ENCODE measurements at places on chromosomes 3 and 15.

- no peak for DNase-seq
These were observed 101.6 kb upstream of the PRR20G start for GRCh38 chr3:127389420-127389819.

DNA sequence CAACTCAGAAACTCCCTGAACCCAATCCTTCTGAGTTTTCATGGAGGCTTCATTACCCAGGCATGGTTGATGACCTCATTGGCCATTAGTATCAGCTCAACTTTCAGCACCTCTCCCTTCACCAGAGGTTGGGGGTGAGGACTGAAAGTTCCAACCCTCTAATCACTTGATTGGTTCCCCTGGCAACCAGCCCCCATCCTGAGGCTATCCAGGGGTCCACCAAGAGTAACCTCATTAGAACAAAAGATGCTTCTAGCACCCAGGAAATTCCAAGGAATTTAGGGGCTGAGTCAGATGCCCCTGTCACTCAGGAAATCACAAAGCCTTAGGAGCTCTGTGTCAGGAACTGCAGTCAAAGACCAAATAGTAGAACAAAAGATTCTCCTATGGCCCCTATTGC is 43.8 kb downstream of the ADAMTSL3 start:
- no peak for DNase-seq

GRCh38 chr15:84572231-84572630 is 28.6 kb upstream of the ZSCAN2 start:
- DNase-seq, result no peak

DNA sequence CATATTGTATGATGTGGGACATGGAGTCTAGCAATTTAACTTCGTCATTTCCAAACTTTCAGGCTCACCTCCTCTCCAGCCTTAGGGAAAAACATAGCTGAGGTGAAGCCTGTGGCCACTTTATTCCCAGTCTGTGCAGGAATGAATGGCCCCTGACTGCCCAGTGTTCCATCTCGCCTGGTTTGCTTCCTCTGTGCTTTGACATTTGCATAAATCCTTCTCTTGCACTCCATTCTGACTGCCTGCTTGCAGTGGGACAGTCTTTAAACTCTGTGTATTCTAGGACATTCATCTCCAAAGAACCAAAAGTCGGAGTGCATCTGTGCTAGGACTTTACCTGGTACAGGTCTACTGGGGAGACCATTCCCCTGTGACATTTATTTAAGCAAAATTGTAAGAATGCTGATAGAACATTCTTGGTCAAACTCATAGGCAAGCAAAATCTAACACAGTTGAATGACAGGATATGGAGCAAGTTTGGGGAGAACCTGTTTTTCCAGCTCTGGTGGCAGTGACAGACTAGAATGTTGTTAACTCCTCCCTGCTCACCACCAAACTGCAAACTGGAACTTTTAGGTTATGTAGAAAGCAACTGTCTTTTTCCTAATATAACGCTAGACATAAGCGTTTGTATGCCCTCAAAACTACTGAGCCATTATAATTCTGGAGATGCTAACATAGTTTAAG is 22.1 kb downstream of the TMED3 start:
- DNase-seq, result no peak

- DNase-seq, result no peak
These were observed 231.8 kb upstream of the THRB start for GRCh38 chr3:24726423-24726822.

Measured in suppressor macrophage (primary cell).